ENCODE measurements at places on chromosomes 3 and 15.

DNA sequence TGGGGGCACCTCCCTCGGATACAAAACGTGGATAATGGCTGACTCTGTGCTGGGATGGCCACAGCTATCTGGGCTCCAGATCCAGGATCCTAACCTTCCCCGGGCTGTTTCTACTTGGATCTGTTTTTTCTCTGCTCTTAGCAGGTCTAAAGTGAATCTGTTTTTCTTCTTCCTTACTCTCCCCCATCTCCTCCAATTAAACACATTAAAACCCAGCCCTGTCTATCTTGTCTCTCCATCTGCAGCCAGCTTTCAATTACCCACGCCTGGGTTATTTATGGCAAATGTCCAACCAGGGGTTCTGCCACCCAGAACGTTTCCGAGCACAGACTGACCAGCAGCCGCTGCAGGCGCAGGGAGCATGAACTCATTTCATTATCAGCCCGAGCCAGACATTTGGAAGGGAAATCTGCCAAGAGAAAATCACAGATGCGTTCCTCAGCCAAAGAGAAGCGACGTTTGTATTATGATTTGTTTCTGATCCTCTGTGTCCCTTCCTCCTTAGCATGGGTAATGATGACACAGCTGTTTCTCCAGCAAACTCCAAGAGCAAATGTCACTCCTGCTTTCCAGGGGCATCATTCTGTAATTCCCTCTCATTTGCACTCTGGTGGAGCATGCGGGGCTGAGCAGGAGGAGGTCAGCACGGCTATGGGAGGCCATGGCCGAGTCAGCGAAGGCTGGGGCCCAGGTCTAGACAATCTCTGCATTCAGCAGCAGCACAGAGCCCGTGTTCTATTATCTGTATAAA lies 42.0 kb downstream of the UMPS start:
- peak; percentile 85 for DNase-seq

- DNase-seq, result no peak
Observed at GRCh38 chr15:58268746-58269267, 130.6 kb downstream of the AQP9 start.

GRCh38 chr3:13281507-13282357 lies 138.4 kb downstream of the NUP210 start:
- DNase-seq, result no peak

DNA sequence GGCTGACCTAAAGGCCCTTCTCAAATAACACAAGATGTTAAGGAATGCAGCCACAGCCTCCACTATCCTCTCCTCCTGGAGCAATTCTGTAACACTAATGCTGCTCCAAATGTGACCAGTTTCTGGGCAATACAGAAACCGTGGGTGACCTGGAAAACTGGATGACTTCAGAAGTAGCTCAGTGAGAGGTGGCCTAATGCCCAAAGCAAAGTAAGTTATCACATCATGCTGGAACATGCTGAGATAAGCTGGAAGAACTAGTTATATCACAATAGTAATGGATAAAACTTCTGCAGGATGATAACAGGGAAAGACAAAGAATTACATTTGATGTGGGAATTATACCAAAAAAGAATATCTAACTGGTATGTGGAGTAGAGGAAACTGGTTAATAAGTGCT lies 72.0 kb downstream of the DHX30 start:
- no peak for DNase-seq

DNA sequence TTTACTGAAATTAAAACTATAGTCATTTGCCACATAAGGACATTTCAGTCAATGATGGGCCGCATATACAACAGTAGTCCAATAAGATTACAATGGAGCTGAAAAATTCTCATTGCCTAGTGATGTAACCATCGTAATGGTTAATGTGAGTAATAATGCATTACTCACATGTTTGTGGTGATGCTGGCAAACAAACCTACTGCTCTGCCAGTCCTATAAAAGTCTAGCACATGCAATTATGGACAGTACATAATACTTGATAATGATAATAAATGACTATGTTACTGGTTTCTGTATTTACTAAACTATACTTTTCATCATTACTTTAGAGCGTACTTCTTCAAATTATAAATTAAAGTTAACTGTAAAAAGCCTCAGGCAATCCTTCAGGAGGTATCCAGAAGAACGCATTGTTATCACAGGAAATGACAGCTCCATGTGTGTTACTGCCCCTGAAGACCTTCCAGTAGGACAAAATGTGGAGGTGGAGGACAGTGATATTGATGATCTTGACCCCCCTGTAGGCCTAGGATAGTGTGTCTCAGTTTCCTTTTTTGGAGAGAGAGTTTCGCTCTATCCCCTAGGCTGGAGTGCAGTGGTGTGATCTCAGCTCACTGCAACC lies 102.7 kb downstream of the ATP1B3 start:
- DNase-seq, result no peak

DNA sequence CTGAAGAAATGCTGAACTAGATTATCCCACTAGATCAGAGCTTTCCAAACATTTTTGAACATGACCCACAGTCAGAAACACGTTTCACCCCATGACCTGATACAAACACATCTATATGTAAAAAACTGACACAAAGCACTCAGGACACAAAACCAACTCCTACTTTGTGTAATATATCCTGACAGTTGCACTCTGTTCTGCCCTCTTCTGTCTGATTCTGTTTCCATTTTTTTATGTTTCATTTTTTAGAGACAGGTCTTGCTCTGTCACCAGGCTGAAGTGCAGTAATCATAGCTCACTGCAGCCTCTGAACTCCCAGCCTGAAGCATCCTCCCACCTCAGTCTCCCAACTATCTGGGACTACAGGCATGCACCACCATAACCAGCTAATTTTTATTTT lies 15.8 kb upstream of the RFTN1 start:
- no peak for DNase-seq

DNA sequence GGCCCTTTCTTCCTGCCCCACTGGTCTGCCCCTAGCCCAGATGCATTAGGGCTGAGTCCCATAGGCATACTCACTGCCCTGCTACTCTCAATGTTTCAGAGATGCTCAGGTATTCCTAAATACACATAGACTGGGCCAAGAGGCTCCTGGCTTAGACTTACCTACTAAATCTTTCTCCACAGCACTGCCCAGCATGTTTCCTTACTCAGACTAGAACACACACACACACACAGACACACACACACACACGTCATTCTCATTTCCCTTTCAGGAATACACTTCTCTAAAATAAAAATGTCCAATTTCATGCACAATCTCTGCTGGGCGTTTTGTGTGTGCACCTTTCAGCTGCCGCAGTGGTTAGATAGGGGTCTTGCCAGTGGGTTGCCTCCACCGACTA lies 175.7 kb downstream of the FAM43A start:
- no peak for DNase-seq

DNA sequence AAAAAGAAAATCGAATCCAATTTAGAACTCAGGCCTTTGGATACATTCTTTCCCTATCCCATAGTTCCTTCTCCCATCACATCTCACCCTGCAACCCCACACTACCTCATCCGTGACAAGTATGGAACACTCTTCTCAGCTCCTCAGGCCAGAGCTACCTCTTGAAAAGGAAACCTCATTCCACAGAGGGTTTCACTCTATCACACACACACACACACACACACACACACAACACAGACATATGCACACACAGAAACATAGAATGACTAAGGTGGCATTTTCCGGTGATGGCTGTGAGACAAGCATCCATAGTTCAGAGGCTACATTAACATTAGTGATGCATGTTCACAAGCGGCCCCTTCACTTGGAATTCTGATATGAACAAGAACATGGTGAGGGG lies 122.0 kb upstream of the HES1 start:
- no peak for DNase-seq

DNA sequence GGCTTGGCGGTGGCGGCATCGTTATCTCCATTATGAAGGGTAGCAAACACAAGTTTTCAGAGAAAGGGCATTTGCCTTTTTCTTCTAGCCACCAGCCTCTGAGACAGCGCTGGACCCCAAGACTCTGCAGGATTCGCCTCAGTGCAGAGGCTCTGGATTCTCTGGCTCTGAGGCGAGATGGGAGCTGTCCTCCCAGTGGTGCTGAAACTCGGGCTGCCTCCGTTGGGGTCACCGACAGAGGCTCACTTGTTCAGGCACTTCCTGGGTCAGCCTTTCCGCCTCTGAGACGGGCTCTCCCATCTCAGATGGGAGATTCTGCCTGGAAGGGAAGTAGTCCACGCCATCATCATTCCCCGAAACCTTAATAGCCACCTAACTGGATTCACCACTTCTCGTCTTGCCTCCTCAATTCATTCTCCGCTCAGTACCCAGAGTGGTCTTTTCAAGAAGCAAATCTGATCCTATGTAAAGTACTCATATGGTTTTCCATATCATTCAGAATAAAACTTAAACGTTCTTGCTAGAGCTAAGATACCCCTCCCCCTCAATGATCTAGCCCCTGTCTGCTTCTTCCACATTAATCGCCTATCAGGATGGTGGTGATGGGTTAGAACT lies 76.9 kb downstream of the RHCG start:
- DNase-seq, result no peak
